HL-60 (cell line): ENCODE measurements at places on chromosomes 4 and X.

DNA sequence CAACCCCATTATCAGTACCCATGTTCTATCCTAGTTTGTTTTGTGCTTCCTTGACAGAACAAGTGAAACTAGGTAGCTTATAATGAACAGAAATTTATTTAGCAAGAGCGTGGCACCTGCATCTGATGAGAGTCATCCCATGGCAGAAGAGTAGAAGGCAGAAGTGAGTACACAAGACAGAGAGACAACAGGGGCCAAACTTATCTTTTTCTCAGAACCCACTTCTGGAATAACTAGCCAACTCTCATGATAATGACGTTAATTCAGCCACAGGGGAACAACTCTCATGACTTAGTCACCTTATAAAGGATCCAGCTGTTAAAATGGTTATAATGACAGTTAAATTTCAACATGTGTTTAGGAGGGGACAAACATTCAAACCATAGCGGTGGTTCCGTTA lies 644.9 kb downstream of the TECRL start:
- DNase-seq = no peak

DNA sequence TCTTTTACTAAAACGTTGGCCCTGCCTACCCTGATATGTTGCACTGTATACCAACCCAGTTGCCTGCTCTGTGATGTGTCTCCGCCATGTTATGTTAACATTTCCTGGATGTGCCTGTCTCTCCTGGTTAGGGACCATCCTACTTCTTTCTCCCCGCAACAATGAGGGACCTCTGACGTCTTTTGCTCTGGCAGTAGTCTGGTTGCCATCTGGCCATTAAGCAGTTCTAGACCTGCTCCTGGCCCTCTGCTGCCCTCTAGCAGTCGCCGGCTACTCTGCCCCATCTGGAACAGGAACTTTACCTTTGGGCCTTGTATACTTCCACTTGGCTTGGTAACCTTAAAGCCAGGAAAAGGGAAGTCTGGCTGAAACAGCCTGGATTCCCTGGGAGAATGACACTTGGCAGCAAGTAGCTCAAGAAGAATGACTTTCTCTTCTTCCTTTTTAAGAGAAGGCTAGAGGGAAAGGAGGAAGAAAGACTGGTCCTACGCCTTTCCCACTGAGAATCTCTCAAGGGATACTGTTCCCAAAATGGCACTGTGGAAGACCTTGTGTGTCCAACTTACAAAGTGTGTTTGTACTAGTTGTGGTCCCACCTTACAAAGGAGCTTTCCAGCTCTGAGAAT lies 63.5 kb downstream of the GPC3 start:
- DNase-seq = peak; percentile 33

DNA sequence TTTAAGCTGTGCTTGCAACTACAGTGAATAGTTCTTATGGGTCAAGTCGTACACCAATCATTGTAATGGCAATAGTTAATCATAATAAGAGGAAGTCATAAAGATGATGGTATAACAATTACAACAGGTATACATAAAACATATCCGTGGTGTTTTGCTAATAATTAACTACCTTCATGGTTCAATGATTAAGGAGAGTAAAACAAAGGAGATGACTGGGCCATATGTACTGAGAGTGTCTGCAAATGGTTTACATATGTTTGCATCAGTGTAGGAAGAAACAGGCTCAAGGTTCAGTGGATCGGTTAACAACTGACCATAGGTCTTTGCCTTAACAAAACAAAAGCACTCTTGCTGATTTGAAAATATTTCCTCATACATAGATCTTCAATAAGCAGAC lies 253.0 kb downstream of the COX7B2 start:
- DNase-seq = no peak

- DNase-seq = no peak
Measured at GRCh38 chr4:12446256-12446655, 1017.6 kb upstream of the HS3ST1 start.

DNA sequence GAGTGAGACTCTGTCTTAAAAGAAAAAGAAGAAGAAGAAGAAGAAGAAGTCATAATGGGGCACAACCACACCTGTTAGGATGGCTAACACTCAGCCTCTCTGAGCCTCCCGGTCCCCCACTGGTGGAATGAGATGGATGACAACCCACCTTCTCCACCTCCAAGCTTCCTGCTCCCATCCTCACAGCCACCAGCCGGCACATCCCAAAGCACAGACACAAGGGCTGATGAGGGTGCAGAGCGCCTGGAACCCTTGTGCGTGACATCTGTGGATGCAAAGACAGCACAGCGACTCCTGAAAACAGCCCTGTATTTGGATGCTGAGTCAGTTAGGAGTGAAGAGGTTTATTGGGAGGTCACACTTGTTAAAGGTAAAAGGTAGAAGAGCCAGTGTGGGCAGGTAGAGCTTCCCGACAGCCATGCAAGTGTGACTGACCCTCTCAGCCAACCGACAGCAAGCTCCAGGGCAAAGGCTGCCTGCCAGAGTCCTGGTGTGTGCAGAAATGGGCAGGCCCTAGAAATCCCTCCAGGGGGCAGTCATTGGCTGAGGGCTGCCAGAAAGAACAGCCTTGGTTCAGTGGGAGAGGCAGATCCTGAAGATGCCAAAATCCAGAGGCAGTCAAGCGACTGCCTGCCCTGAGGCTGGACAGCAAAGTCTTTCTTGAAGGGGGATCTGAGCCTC lies 26.6 kb upstream of the MAN2B2 start:
- no peak for DNase-seq

DNA sequence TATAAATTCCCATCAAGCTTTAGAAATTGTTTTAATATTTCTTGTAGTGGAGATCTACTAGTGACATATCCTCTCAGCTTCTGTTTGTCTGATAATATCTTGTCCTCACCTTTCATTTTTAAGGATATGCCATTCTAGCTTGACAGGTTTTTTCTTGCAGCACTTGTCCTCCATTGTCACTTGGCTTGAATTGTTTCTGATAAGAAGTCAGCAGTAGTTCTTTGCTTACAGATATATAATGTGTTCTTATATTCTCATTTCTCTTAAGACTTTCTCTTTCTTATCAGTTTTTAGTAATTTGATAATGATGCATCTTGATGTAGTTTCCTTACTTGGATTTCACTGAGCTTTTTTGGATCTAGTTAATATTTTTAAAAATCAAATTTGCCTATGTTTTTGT lies 120.6 kb upstream of the NUDT6 start:
- DNase-seq = no peak

DNA sequence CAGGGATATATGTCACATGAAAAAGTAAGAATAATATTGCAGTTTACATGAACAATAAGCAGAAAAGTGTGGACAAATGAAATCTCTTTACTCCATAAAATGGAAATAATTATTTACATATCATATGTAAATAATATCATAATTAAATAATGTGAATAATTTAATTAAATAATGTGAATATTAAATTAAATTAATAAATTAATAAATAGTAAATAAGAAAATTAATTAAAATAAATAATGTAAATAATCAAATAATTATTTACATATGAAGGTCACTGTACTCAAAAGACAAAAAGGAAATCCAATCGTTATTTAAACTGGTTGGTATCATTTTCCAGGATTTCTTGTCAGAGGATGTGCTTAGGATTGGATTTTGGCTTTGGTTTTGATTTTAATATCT lies 201.1 kb upstream of the ETNPPL start:
- no peak for DNase-seq

DNA sequence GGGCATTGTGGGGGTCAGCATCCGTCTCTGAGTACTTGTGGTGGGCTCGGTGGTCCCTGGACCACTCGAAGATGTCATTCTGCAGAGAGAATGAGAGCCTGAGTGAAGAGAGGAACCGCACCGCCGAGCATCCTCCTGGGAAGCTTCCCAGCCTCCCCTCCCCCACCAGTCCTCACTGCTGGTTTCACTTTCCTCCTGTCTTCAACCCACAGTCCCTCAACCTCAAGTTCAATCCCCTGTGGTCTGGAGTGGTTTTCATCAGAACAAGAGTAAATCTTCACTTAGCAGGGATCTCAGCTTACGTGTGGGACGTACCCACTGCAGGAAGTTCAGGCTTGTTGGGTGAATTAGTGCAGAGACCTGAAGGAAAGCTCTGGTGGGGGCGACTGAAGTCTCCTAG lies 117.8 kb downstream of the SCD5 start:
- DNase-seq = no peak

GRCh38 chr4:19614171-19614570 lies 637.5 kb upstream of the SLIT2 start:
- DNase-seq = no peak

DNA sequence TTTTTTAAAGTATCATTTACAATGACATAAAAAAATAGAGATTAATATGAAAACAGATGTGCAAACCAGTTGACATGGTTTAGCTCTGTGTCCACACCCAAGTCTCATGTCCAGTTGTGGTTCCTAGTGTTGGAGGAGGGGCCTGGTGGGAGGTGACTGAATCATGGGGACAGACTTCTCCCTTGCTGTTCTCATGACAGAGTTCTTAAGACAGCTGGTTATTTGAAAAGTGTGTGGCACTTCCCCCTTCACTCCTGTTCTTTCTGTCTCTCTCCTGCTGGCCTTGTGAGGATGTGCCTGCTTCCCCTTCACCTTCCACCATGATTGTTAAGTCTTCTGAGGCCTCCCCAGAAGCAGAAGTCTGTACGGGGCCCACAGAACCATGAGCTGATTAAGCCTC lies 23.8 kb downstream of the CNOT6L start:
- DNase-seq = no peak

GRCh38 chrX:142214081-142214480 lies 9.0 kb upstream of the MAGEC2 start:
- DNase-seq = no peak

DNA sequence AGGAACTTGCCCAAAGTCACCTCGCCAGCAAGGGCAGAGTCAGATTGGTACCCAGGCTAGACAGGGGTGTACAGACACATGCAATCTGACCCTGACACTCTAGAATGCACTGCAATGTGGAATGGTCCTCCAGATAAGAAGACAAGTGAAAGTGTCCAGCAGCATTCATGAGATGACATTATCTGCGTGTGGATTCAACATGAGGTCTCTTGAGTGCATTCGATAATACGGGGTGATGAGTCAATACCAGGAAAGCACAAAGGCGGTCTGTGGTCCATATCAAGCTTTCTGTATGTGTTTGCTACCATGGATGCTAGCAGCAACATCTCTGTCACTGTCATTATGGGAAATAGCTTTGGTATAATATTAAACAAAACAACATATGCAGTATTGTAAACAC lies 6.8 kb upstream of the XAGE3 start:
- DNase-seq = no peak

- DNase-seq = peak; percentile 71
Measured at GRCh38 chr4:37825968-37826294, 555 bp upstream of the PGM2 start.
